Thoracic aorta (tissue), 2 donors: ENCODE measurements at places on chromosomes 1 and 21. TPM values are rescaled to one million over a fixed set of nuclear protein-coding genes. Genes with fewer than 3 reads are reported as not detected.

The HMGCS2 gene
- 1.8 TPM for total RNA-seq

The CELF3 gene
- total RNA-seq = not detected

The IL22RA1 gene
- 0.21 TPM for total RNA-seq

The TGFB2 gene
- 9.2 TPM for total RNA-seq

The STIL gene
- 1.1 TPM for total RNA-seq

DNA sequence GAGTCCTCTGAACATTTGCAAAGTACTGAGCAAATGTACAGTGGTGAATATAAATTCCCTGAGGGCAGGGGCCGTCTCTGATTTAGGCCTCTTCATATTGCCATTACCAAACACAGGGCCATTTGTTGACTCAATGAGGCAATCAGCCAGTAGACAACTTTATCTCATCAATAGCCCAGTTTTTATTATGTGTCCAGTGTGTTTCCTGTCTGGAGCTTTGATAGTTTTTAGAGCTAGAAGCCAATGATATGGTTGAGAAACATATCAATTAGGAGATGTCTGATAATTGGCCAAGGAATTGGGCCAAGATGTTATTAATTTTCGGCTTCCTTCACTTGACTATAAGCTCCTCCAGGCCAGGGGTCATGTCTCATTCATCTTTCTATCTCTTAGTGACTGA lies 163.0 kb downstream of the ROR1 start:
- DNase-seq = no peak

DNA sequence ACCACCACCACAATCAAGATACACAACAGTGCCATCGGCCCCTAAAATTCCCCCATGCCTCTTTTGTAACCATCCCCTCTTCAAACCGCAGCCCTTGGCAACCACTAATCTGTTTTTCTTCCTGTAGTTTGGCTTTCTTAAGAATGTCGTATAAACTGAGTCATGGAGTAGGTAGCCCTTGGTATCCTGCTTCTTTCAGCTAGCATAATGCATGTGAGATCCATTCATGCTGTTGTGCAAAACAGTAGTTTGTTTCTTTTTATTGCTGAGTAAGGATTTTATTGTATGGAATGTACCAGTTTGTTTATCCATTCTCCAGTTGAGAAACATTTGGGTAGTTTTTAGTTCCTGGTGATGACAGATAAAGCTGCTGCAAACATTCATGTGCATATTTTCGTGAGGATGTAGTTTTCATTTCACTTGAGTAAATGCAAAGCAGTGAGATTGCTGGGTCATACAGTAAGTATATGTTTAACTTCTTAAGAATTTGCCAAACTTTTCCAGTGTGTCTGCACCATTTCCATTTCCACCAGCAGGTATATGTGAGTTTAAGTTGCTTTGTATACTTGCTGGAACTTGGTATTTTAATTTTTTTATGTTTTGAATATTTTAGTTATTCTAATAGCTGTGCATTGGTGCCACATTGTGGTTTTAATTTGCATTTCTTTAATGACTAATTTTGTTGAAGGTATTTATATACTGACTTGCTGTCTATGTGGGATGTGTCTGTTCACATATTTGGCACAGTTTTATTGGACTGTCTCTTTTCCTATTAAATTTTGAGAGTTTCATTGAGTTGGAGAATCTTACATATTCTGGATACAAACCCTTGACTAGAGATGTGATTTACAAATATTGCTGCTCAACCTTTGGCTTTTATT lies 148.4 kb upstream of the MAP1LC3C start:
- no peak for DNase-seq

DNA sequence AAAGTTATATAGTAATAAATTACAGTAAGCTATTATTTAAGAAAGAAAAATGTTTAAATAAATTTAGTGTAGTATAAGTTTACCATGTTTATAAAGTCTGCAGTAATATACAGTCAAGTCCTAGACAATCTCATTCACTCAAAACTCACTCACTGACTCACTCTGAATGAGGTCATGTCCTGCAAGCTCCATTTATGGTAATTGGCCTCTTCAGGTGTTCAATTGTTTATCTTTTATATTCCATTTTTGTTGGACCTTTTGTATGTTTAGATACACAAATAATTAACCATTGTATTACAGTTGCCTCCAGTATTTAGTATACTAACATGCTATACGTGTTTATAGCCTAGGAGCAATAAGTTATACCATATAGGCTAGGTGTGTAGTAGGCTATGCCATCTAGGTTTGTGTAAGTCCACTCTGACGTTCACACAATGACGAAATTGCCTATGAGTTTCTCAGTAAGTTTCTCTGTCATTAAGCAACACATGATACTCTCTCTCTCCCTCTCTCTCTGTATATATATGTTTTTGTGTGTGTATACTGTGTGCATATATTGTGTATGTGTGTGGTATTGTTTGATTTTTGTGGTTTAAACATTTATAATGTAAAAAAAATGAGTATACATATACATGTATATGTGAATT lies 161.2 kb downstream of the NCAM2 start:
- DNase-seq = no peak

GRCh38 chr21:45788198-45788597 lies 144.7 kb downstream of the PCBP3 start:
- DNase-seq = no peak

DNA sequence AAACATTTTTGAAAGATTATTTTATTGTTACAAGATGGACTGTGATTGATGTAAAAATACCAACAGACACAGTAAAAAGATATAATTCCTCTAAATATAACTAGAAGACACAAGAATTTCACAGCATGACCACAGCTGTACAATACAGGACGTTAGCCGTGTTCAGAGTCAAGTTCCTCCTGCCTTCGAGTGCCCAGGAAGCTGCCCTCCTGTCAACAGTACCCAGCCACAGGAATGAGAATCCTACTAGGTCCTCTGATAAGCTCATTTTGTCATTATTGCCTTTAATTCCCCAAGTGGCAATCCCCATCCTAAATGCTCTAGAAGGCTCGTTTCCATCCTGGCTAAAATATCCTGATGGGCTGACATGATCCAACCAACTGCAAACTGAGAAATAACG lies 16.4 kb upstream of the CAPN2 start:
- DNase-seq = no peak

DNA sequence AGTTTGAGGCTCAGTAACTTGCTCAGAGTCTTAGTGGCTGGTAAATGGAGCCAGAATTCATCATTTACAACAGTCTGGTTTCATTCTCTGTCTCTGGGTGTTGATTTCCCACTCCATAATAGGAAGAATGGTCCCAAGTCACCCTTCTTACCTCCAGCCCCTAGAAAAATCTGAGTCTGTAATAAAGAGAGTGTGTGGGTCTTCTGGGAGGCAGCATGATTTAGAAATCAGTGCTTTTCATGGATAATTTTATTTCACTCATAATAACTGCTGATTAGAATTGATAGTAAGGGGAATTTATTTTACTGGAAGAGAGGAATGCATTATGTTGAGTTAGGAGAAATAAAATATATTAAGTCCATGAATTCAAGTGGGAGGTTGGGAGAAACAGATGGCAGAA lies 2.1 kb downstream of the PLA2G2D start:
- no peak for DNase-seq

GRCh38 chr1:58324558-58324957 lies 222.0 kb downstream of the OMA1 start:
- DNase-seq = no peak

DNA sequence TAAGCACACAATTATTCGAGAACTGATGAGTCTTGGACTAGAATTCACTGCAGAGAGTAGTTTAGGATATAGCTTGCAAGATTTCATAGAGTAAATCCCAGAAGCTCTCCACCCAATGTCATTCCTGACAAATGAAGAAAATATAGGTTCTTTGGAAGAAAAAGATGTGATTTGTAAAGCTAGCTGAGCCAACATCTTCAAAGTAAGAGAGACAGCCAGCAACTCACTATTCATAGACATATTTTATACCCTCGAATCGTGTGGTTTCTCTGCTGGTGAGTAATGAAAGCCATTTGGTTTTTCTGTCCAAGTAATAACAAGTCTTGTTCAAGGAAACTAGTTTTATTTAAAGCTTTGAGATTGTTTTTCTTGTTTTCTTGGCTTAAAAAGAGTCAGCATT lies 165.7 kb upstream of the SYT6 start:
- DNase-seq = no peak

- no peak for DNase-seq
These were observed at the start of gene RGS7 for GRCh38 chr1:241356519-241357365. Gene RGS7 (minus strand): TSS chr1:241357205.

DNA sequence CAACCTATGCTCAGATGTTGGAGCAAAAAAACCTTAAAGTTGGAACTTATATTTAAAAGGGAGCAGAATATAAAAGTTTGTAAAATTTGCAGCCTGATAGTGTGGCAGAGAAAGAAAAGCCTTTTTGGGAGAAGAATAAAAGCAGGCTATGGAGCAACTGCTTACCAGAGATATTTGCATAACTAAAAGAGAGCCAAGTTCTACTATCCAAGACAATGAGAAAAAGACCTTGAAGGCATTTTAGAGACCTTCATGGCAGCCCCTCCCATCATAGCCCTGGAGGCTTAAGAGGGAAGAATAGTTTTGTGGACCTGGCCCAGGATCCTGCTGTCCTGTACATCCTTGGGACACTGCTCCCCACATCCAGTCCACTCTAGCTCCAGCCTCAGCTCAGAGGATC lies 312.5 kb upstream of the ZRANB2 start:
- no peak for DNase-seq

- no peak for DNase-seq
These were observed 255.0 kb upstream of the SNX7 start for GRCh38 chr1:98406352-98407088.

GRCh38 chr21:20949884-20950283 lies 48.3 kb upstream of the NCAM2 start:
- no peak for DNase-seq

DNA sequence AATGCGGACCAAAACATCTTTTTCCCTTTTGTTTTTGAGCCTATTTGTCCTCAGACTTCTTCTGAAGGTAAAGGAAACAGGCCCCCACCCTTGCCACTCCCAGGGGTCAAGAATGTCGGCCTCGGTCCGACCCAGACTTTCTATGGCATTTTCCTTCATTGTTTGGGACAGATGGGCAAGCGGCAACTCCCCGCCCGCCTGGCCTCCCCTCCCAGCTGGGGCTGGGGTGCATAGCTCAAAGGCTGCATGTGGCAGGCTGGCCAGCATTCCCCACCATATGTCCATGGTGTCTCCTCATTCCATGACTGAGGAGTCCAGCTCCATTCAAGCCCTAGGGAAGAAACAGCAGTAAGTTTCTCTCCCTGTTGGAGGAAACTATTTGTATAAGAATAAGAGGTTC lies 29.4 kb upstream of the TSPEAR start:
- no peak for DNase-seq

DNA sequence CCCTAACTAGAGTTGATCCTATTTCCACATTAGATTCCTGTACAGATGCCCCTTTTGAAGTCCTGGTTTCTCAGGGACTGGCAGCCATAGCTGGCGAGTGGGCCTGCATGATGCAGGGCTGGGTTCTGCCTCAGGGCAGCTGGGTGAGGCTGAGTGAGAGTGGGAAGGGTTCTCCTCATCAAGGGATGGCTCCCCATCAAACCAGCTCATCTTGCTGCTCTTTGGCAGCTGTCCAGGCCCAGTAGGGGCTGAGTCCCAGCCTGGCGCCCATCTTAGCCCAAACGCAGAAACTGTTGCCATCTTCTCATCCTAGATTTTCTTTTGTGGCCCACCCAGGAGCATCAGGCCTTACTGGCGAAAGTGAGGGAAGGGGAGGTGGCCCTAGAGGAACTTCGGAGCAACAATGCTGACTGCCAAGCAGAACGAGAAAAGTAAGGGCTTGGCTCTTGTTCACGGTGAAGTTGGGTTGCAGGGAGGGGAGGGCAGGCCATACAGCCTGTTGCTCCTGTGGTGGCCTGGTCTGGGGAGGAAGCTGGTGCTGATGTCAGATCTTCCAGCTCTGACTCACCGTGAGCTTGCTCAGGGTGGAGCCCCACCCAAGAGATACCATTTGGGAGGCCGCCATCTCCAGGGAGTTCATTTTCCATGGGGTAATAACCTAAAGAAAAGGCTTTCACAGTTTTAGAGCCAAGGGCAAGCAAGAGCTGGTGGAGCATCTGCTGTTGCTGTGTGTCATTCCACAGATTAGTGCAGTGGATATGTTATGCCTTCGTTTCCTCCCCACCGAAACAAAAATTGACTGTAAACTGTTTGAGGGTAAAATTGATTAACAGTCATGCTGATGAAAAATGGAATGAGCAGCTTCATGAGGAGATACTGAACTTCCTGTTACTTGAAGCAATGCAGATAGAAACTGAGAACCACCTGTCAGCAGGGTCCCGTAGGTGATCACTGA lies 34.7 kb downstream of the TUFT1 start:
- no peak for DNase-seq

GRCh38 chr1:232657426-232658005 lies 27.6 kb upstream of the SIPA1L2 start:
- no peak for DNase-seq

DNA sequence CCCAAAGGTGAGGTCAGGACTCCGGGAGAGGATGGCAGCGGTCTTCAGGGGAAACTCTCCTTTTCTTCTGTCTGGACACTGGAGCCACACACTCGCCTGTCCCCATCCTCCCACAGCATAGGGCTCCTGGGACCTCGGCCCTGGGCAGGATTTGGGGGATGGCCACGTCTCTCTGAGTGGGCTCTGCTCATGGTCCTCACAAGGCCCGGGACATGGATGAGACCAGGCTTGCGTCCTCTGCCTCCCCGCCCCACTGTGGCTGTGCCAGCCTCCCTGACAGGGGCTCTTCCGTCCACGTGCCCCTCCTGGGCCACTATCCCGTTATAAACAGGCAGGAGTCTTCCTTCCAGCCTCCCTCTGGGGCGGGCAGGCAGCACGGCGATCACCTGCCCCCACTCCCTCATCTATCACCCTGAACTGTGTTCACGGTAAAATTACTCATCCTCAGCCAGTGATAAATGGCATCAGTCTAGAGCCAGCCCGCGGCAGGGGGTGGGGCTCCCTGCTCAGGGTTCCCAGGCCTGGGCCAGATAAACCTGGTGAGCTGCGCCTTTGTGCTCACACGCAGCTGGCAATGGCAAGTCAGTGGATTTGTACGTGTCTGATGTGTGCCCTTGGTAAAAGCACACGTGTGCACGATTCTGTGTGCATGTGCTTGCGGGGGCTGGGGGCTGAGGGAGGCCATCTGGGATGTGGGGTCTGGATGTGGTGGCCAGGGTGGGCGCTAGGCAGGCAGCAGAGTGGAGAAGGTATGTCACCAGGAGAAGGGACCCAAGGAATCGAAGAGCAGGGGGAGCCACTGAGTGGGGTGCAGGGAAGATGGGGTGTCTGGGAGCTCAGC lies 12.6 kb upstream of the SAMD11 start:
- DNase-seq = no peak

- no peak for DNase-seq
These were observed 103.1 kb downstream of the RPS6KC1 start for GRCh38 chr1:213154056-213154685.

GRCh38 chr1:116356673-116357072 lies 16.4 kb upstream of the ATP1A1 start:
- no peak for DNase-seq

- no peak for DNase-seq
These were observed 930 bp downstream of the CDC14A start for GRCh38 chr1:100353071-100353801.

- no peak for DNase-seq
These were observed 113.1 kb upstream of the GUCA2B start for GRCh38 chr1:42040159-42040558.

GRCh38 chr21:37829447-37829846 lies 86.8 kb downstream of the KCNJ6 start:
- DNase-seq = no peak

- DNase-seq = no peak
These were observed 22.2 kb upstream of the IFFO2 start for GRCh38 chr1:18978706-18979105.
